D721Med (cell line): ENCODE measurements at places on chromosomes 7 and 10.

- no peak for DNase-seq
These were observed 599.0 kb upstream of the TPK1 start for GRCh38 chr7:145434811-145435210.

- DNase-seq = peak; percentile 57
These were observed 118.7 kb downstream of the RALA start for GRCh38 chr7:39741942-39742623.

GRCh38 chr10:114266521-114266920 is 27.5 kb downstream of the VWA2 start:
- no peak for DNase-seq

DNA sequence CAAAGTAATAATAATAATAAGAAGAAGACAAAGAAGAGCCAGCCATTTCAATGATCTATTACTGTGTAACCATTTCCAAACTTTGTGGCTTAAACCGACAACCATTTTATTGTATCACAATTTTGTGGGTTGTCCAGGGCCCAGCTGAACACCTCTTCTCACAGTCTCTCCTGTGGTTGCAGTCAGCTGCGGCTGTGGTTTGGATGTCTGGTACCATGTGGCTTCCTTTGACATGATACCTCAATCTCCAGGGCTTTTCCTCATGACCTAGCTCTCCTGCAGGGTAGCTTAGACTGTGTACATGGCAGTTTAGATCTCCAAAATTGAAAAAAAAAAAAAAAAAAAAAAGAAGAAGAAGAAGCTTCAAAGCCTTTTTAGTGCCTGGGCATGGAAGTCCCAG is 72.6 kb upstream of the NFKB2 start:
- no peak for DNase-seq

GRCh38 chr7:23067271-23067670 is 38.3 kb upstream of the KLHL7 start:
- DNase-seq = no peak

- DNase-seq = peak; percentile 48
These were observed 65.8 kb upstream of the PRSS58 start for GRCh38 chr7:142323706-142324105.

GRCh38 chr10:96829029-96829773 is 2.9 kb upstream of the LCOR start:
- no peak for DNase-seq

- DNase-seq = no peak
These were observed 265.4 kb downstream of the DNAJB6 start for GRCh38 chr7:157602156-157602555.

GRCh38 chr10:43229208-43230061 is 37.4 kb downstream of the RASGEF1A start:
- no peak for DNase-seq

GRCh38 chr7:152144557-152145245 is 119.2 kb downstream of the GALNT11 start:
- DNase-seq = no peak

GRCh38 chr10:72344932-72345331 is 9.8 kb downstream of the DNAJB12 start:
- DNase-seq = no peak

DNA sequence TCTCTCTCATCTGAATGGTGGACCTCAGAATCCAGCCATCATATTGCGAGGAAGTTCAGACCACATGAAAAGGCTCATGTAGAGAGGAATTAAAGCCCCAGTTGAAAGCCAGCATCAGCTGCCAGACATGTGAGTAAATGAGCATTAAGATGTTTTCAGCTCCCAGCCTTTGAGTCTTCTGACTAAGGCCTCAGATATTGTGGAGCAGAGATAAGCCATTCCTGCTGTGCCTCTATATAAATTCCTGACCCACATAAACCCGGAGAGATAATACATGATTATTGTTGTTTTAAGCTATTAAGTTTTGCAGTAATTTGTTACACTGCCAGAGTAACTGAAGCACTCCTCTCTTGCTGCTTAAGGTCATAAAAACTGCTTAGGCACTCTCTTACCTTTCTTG is 14.6 kb downstream of the FAM149B1 start:
- no peak for DNase-seq

DNA sequence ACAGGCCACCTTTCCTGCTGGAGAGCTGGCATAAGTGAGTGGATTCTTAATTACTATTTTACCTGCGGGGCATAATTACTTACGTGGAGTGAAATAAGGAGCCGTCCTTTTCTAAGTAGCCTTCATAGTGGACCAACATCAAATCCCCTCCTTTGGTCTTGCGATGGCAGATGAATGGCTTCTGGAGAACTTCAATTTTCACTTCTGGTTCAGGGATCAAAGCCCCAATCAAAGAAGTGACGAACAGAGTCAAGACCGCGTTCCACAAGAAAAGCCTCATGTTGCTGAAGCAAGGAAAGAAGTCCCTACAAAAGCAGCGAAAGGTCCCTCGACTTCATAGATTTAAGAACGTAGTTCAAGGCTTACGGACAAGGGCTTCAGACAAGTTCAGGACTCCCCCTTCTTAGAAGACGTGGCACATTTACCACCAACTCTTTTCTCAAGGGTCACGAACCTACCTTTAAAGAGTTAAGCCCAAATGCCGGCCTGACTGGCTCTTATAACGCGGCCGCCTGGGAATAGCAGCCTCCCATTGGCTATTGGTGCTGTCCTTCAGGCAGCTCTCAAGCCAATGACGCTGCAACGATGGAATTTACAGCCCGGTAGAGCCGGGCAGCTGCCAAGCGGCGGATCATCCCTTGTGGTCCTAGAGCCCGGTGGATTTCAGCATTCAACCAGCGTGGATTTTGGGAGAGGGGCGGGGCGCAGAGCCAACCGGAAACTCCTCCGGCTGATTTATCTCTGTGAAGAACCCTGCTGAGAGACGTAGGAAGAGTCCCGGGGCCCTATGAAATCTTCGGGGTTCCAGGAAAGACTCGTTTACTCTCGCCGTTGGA is at the start of gene FKBP14:
Gene FKBP14, minus strand, starts transcription at position 474 of the 836 bp plus-strand sequence. Its CDS starts 194 bp downstream, at position 280.
- DNase-seq = peak; percentile 53

DNA sequence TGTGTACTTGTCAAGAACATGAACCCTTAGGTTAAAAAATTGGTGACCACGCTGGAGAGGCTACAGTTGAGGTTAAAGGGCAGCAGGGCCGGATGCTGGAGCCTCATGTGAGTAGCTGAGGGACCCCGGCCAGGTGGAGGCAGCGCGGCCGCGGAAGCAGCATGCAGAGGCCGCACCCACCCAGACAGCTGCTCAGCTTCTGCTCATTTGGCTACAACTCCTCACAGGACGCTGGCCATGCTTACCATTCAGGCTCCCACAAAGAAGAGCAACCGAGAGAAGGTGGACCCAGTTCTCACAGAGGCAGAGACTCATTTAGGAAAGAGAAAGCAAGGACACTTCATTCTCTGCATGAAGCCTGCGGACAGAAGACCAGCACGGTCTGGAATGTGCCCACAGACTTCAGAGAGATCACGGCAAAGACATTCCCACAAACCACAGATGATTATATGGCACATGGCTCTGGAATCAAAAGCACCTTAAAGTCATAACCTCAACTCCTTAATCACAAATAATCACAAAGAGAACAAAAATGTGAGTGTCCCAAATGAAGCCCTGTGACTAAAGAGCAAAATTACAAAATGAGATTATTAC is 94.4 kb downstream of the VOPP1 start:
- no peak for DNase-seq

DNA sequence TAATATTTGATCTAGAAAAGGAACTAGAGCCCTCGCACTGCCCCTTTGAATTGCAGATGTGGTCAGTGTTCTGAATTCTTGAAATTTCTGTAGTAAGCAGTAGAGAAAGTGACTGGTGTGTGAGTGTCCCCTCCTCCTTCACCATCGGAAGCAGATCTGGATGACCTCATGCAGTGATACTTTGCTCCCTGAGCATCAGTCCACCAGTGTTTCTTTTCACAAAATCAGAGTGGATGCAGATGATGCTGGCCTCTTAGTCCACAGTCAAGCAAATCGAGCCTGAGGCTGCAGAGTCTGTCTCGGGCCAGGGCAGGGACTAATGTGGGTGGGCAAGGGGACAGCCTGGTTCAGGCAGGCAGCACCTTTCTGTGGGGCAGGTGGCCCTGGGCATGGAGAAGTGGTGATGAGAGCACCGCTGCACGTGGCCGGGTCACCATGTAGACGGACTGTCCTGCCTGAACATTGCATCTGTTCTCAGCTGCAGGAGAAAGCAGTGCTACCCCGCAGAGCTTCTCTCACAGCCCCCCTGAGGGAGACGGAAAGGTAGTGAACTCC is 5.4 kb downstream of the INSIG1 start:
- DNase-seq = no peak

GRCh38 chr7:67463316-67463715 is 466.7 kb downstream of the TYW1 start:
- no peak for DNase-seq

DNA sequence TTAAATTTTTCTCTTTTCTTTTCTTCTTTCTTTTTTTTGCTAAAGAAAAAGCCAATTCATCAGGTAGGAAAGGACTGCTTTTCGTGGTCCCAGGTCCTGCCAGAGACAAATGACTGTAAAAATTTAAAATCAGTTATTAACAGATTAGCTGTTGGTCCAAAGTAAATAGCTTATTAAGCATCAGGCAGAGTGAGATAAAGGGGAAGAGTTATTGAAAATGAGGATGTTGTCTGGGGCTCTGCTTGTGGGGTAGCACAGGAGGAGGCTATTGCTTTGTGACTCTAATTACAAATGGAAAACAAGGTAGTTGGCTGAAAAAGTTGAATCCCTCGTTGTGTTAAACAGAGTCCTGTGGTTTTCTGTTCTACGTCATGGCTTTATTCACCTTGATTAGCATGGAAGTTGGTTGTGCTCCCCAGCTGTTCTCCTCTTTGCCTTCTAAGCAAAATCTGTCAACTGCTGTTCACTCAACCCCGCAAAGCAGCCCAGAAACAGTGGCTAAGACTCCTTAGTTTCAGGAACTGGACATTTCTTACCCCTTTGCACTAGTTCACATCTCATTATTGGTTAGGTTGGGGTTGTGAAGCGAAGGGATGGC is 128.9 kb downstream of the SNX10 start:
- DNase-seq = no peak

GRCh38 chr10:100825325-100825875 is 80.0 kb downstream of the PAX2 start:
- no peak for DNase-seq
